PC-3 (cell line): ENCODE measurements at places on chromosomes 1 and 21.

DNA sequence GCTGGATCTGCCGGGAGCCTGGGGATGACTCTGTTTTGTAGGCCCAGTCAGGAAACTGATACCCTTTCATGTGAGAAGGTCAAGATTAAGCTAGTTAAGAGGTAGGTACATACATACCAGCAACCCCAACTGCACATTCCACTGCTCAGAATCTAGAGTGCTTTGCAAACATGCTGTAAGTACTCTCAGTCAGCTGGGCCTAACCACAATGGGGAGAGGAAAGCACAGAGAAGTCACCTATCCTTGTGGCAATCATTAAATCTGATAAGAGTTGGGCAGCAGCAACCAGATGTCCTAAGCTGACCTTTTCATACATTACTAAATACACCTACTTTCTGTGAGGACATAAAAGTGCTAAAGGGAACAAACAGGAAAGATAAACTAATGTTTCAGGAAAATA lies 2.5 kb downstream of the ETV3 start:
- no peak overlapping the region for H3K27ac ChIP-seq
- DNase-seq = no peak
- peaks cover 48% of the 10 kb centered on the region for H3K36me3 ChIP-seq
- H3K27me3 ChIP-seq = no peaks in the 10 kb centered on the region
- no peak overlapping the region for H3K4me3 ChIP-seq

- H3K4me3 ChIP-seq = no peak overlapping the region
- H3K36me3 ChIP-seq = no peaks in the 10 kb centered on the region
- no peak overlapping the region for H3K27ac ChIP-seq
- H3K4me1 ChIP-seq = no peaks in the 10 kb centered on the region
- no peaks in the 10 kb centered on the region for H3K27me3 ChIP-seq
- no peak for DNase-seq
Observed at GRCh38 chr21:45153358-45154318, 79.3 kb downstream of the ADARB1 start.

DNA sequence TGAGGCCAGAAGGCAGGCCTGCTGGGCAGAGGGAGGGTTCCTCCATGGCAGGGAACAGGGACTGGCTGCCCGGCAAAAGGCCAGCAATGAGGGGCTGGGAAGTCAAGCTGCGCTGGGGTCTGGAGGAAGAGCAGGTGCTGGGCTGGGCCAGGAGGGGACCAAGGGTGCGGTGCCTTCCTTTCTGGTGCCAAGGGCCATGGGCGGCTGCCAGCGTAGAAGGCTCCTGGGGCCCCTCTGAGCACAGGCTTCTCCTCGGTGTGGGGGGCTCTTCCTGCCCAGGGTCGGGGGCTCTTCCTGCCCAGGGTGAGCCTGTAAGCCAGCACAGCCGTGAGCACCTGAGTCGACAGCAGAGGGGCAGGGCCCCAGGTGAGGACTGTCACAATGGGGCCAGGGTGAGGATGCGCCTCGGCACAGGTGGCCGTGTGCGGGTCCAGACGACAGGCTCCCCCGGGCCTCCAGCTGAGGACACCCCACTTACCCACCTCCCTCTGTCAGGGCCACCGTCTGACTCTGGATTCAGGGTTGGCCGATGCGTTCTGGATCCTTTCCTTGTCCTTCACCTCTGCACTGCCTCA lies 10.7 kb upstream of the DNMT3L start:
- no peak for DNase-seq
- no peaks in the 10 kb centered on the region for H3K4me1 ChIP-seq
- H3K27ac ChIP-seq = no peak overlapping the region
- no peaks in the 10 kb centered on the region for H3K36me3 ChIP-seq

- no peaks in the 10 kb centered on the region for H3K4me1 ChIP-seq
- no peaks in the 10 kb centered on the region for H3K27me3 ChIP-seq
- no peaks in the 10 kb centered on the region for H3K36me3 ChIP-seq
- no peak overlapping the region for H3K27ac ChIP-seq
- DNase-seq = no peak
Observed at GRCh38 chr1:237679687-237680086, 211.0 kb downstream of the ZP4 start.

DNA sequence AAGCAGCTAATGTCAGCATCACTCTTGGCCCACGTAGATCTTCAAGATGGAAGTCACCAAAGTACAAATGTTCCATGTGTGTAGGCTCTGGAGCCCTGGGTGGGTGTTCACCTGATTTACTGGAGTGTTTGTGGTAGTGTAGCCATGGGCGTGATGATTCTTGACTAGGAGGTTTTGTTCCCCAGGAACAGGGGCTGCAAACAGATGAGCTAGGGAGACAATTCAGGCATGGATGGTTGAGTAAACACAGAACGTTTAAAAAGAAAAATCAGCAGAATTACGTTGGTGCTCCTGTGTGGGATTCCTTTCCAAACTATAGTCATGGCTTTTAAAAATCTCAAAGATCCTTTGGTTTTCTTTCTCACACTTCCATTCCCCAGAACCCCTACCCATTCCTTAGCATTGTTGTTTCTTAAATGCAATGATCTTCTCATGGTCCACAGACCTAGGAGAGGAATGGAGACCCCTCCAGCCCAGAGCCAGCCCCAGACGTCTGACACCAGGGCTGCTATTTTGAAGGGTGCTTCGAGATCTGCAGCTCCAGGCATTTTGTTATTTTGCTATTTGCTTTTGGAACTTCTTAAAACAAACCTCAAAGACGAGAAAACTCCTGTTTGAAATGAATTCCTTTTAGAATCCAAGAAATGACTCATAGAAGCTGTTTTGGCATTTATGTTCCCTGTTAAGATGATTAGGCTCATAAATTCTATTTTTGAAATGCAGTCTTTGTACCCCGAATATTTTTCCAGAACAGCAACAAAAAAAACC lies 115.1 kb downstream of the ETS2 start:
- no peaks in the 10 kb centered on the region for H3K27me3 ChIP-seq
- peak overlapping the region; percentile 31; the same call in 1 of the 2 replicates for H3K4me3 ChIP-seq
- peak overlapping the region; percentile 71 for H3K27ac ChIP-seq
- peak; percentile 78 for DNase-seq
- H3K4me1 ChIP-seq = peaks cover 41% of the 10 kb centered on the region
- H3K36me3 ChIP-seq = no peaks in the 10 kb centered on the region

- H3K27me3 ChIP-seq = no peaks in the 10 kb centered on the region
- H3K4me1 ChIP-seq = peaks cover 22% of the 10 kb centered on the region
- DNase-seq = no peak
- no peak overlapping the region for H3K27ac ChIP-seq
- no peaks in the 10 kb centered on the region for H3K36me3 ChIP-seq
- H3K4me3 ChIP-seq = no peak overlapping the region
Observed at GRCh38 chr1:94741510-94741909, 78.6 kb upstream of the SLC44A3 start.

GRCh38 chr1:54275349-54275748 lies 75.4 kb downstream of the MRPL37 start:
- no peaks in the 10 kb centered on the region for H3K4me1 ChIP-seq
- no peak overlapping the region for H3K27ac ChIP-seq
- H3K4me3 ChIP-seq = no peak overlapping the region
- H3K36me3 ChIP-seq = no peaks in the 10 kb centered on the region
- DNase-seq = peak; percentile 33

DNA sequence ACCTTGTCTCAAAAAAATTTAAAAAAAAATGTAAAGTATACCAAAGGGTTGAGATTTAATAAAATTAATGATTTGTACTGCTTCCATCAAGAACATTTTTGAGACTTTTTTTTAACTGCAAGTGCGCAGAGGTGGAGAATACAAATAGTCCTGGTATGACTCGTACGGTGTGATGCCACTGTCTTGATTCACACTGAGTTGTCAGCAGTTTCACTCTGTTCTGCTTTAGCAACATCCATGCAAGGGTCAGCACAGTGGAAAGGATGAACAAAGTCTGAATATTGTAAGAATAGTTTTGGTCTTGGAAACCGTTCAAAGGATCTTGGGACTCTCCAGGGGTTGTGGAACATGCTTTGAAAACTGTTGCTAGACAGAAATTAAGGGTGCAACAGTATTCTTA lies 40.2 kb downstream of the EXO1 start:
- H3K36me3 ChIP-seq = peaks cover 44% of the 10 kb centered on the region
- no peak overlapping the region for H3K27ac ChIP-seq
- peak; percentile 35 for DNase-seq
- no peaks in the 10 kb centered on the region for H3K4me1 ChIP-seq
- no peak overlapping the region for H3K4me3 ChIP-seq

GRCh38 chr1:50973255-50973654 lies 3.2 kb downstream of the CDKN2C start:
- H3K36me3 ChIP-seq = no peaks in the 10 kb centered on the region
- no peaks in the 10 kb centered on the region for H3K27me3 ChIP-seq
- no peak for DNase-seq
- H3K27ac ChIP-seq = peak overlapping the region; percentile 37

DNA sequence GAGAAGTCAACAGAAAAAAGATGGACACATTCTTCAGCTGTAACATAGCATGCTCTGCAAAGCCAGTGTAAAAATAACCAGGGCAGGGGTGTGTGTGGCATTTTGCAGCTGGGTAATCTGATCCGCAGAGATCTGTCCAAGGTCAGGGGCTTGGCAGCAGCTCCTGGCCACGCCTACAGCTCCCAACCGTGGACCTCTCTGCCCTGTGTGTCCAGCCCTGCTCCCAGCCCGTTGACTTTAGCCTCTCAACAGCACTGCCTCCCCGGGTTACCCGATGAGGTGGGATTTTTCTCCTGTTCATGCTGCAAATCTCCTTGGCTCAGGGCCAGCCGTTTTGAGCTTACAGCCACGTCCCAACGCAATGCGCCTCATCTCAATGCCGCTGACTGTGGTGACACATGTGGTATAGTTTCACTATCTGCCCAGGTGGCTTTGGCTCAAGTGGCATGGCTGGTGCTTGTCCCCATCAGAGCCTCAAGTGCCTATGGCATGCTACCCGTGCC lies 68.1 kb downstream of the VWA5B1 start:
- H3K27ac ChIP-seq = no peak overlapping the region
- H3K27me3 ChIP-seq = no peaks in the 10 kb centered on the region
- peak; percentile 64 for DNase-seq
- H3K36me3 ChIP-seq = no peaks in the 10 kb centered on the region

DNA sequence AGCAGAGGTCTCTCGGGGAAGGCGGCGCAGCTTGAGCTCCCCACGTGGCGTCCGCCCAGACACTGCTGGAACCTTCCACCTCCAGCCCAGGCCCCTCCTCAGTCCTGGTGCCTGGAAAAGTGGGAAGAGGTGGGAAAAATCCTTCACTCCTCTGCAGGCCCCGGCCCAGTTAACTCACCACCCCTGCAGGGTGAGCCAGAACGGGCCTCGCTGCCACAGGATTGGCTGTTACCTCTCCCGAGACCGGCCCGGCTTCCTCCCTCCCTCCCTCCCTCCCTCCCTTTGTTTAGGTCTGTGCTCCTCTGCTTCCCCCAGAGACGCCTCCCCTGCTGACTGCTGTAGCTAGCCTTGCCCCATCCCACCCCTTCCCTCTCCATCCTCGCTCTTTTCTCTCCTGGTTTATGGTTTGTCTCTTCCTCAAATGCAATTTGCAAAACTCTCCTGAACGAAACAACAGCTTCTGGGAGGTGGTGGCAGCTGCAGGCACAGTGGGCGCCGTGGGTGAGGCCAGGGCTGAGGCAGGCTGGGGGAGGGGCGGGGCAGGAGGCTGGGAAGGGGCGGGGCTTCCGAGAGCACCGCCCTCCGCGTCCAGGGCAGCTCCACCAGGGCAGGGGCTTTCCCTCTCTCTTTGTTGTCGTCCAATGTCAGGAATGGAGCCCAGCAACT lies 6.5 kb downstream of the CAPN9 start:
- no peak for DNase-seq
- no peak overlapping the region for H3K27ac ChIP-seq
- no peak overlapping the region for H3K4me3 ChIP-seq
- H3K36me3 ChIP-seq = no peaks in the 10 kb centered on the region

- H3K36me3 ChIP-seq = no peaks in the 10 kb centered on the region
- no peak for DNase-seq
- H3K27me3 ChIP-seq = no peaks in the 10 kb centered on the region
- peaks cover 27% of the 10 kb centered on the region for H3K4me1 ChIP-seq
- H3K27ac ChIP-seq = no peak overlapping the region
Observed at GRCh38 chr1:98101364-98101763, 180.5 kb upstream of the DPYD start.

DNA sequence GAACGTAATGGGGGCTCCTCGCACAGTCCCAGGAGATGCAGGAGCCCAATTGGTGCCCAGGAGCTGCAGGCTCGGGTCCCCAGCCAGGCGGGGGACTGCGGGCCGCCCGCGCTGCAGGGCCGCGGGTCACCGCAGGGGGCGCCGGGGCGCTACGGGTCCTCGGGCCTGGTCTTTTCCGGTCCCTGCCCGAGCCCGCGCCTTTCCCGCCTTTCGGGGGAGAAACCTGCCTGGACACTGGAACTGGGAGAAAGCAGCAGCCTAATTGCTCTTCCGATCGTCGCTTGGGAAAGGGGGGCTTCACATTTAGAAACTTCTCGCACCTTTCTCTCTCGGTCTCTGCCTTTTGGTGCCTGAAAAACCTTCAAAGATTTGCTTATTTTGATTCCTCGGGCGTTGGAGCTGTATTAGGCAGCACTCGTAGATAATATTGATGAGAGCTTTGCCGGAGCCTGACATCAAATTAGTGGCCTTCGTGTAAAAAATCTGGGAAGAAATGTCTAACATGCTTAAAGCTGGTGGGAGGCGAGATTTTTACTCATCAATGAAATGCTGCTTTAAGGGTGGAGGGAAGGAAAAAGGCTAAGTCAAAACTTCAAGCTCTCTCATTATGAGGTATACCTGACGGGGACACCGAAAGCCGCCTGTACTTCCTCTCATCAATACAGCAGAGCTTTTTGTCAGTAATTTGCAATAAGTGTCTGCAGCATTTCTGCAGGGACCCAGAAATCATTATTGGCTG lies 12.6 kb upstream of the BARHL2 start:
- no peaks in the 10 kb centered on the region for H3K36me3 ChIP-seq
- H3K4me3 ChIP-seq = no peak overlapping the region
- DNase-seq = no peak
- 0 out of 2 replicates have a peak, but pooled peaks cover 7% of the 10 kb centered on the region for H3K4me1 ChIP-seq
- H3K27me3 ChIP-seq = peaks cover 98% of the 10 kb centered on the region
- no peak overlapping the region for H3K27ac ChIP-seq

DNA sequence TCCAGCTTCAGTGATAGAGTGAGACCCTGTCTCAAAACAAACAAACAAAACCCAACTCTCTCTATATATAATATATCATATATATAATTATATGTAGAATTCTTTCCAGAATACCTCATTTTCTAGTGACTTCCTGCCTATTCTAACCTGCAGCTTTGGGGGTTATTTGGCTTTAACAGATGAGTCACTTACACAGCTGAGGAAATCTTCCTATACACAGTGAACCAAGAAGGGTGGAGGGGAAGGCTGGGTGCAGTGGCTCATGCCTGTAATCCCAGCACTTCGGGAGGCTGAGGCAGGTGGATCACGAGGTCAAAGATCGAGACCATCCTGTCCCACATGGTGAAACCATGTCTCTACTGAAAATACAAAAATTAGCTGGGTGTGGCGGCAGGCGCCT lies 9.2 kb downstream of the RAB29 start:
- H3K36me3 ChIP-seq = no peaks in the 10 kb centered on the region
- H3K4me1 ChIP-seq = 0 out of 2 replicates have a peak, but pooled peaks cover 8% of the 10 kb centered on the region
- H3K4me3 ChIP-seq = no peak overlapping the region
- no peak overlapping the region for H3K27ac ChIP-seq

DNA sequence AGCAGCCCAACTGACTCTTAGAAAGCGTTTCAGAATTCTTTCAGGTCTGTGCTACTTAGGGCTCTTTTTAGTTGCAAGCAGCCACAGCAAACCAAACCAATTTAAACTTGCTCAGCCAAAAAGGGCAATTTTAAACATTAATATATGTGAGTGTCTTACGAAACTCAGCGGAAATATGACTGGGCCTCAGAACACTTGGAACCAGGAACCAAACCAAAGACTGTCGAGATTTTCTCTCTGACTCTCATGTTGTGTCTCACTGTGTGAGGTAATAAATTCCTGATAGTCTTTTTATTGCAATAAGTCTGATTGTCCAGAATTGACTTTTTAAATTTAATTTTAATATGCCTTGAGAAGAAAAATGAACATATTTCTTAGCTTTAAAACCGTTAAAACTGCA lies 122.3 kb downstream of the SYF2 start:
- H3K4me3 ChIP-seq = no peak overlapping the region
- no peak for DNase-seq
- H3K27me3 ChIP-seq = no peaks in the 10 kb centered on the region
- no peaks in the 10 kb centered on the region for H3K4me1 ChIP-seq
